ENCODE measurements at places on chromosomes 1 and 21. TPM values are rescaled to one million over a fixed set of nuclear protein-coding genes. Genes with fewer than 3 reads are reported as not detected.

- DNase-seq, result no peak
- no peaks in the 10 kb centered on the region for H3K36me3 ChIP-seq
- no peak overlapping the region for H3K27ac ChIP-seq
- no peaks in the 10 kb centered on the region for H3K27me3 ChIP-seq
- H3K4me3 ChIP-seq, result no peak overlapping the region
These were observed 370.9 kb downstream of the PTPRU start for GRCh38 chr1:29607236-29607635.

The HES3 gene
- not detected for total RNA-seq

GRCh38 chr1:119080586-119080985 is 59.9 kb downstream of the WARS2 start:
- DNase-seq, result no peak
- no peak overlapping the region for H3K27ac ChIP-seq
- H3K27me3 ChIP-seq, result no peaks in the 10 kb centered on the region
- no peak overlapping the region for H3K4me3 ChIP-seq
- no peaks in the 10 kb centered on the region for H3K4me1 ChIP-seq
- no peaks in the 10 kb centered on the region for H3K36me3 ChIP-seq

The CELA3B gene
- total RNA-seq, result not detected

The NES gene
- 3.4 TPM for total RNA-seq

The PDPN gene
- total RNA-seq, result 5.9 TPM

The BECN2 gene
- total RNA-seq, result not detected

The KCNC4 gene
- 10.9 TPM for total RNA-seq

GRCh38 chr1:244614879-244615278 is 38.0 kb upstream of the DESI2 start:
- H3K36me3 ChIP-seq, result no peaks in the 10 kb centered on the region
- no peaks in the 10 kb centered on the region for H3K27me3 ChIP-seq
- no peak for DNase-seq
- H3K27ac ChIP-seq, result no peak overlapping the region
- H3K4me1 ChIP-seq, result no peaks in the 10 kb centered on the region

- no peaks in the 10 kb centered on the region for H3K27me3 ChIP-seq
- no peak overlapping the region for H3K4me3 ChIP-seq
- no peaks in the 10 kb centered on the region for H3K4me1 ChIP-seq
These were observed 30.4 kb downstream of the TMEM63A start for GRCh38 chr1:225851805-225852204.

DNA sequence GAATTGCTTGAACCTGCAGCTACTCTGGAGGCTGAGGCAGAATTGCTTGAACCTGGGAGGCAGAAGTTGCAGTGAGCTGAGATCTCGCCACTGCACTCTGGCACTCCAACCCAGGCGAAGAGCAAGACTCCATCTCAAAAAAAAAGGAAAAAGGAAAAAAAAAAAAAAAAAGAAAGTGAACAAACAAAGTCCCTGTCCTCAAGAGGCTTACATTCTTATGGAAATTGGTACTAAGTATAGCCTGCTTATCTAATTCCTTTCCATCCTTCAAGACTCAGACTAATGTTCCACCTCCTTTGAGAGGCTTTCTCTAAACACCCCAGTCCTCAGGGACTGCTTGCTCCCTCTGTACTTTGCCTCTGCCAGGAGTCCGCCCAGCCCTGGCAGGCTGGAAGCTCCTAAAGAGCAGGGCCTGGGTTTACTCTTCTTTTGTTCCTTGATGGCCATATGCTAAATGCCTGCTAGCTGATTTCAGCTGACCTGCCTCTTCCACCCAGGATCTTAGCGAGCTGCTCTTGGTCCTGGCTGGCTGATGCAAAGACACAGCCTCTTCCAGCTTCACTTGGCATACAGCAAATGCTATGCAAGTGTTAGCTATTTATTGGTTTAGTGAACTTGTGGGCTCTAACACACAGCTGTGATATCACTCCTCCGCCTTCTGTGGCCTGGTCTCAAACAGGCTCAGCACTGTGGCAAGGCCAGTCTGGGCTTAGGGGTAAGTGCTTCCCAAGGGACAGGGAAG is 9.8 kb downstream of the SLC9A1 start:
- peaks cover 10% of the 10 kb centered on the region for H3K4me1 ChIP-seq
- no peak overlapping the region for H3K4me3 ChIP-seq
- no peaks in the 10 kb centered on the region for H3K27me3 ChIP-seq
- peak overlapping the region; percentile 82 for H3K27ac ChIP-seq
- DNase-seq, result no peak

DNA sequence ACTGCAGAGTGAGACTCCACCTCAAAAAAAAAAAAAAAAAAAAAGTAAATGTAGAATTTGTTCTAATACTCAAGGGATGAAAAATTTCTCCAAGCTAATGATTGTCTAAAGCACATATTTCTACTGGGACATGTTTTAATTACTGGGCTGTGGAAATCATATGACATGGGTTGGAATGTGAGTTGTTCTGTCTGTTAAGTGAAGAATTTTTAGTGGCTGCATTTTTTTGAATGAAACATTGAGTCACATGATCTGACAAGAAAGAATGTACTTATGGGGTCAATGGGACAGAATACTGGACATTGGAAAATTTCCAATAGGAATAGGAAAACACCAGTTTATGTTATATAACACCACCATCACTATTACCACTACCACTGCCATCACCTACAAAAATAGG is 123.8 kb upstream of the IVNS1ABP start:
- H3K27me3 ChIP-seq, result no peaks in the 10 kb centered on the region
- DNase-seq, result no peak
- no peak overlapping the region for H3K4me3 ChIP-seq

The SLC35F3 gene
- total RNA-seq, result not detected
